Activated CD4-positive, alpha-beta T cell treated with anti-CD3 and anti-CD28 coated beads, Interleukin-2, amount 50 U/mL, for 48 hours (primary cell): ENCODE measurements at places on chromosomes 6 and 20.

- peak; percentile 28 for DNase-seq
These were observed 14.6 kb upstream of the CFAP206 start for GRCh38 chr6:87393026-87393622.

- no peak for DNase-seq
These were observed 10.6 kb upstream of the TGM3 start for GRCh38 chr20:2285193-2285592.

GRCh38 chr20:48574383-48574782, 253.4 kb downstream of the PREX1 start:
- no peak for DNase-seq

- DNase-seq, result no peak
These were observed 17.1 kb upstream of the CSNK2A1 start for GRCh38 chr20:560680-561079.

- no peak for DNase-seq
These were observed 36.6 kb upstream of the HIVEP1 start for GRCh38 chr6:11975353-11975977.

GRCh38 chr6:36949636-36950035, 4.9 kb upstream of the PI16 start:
- no peak for DNase-seq
